ENCODE measurements at places on chromosomes 4 and X.

DNA sequence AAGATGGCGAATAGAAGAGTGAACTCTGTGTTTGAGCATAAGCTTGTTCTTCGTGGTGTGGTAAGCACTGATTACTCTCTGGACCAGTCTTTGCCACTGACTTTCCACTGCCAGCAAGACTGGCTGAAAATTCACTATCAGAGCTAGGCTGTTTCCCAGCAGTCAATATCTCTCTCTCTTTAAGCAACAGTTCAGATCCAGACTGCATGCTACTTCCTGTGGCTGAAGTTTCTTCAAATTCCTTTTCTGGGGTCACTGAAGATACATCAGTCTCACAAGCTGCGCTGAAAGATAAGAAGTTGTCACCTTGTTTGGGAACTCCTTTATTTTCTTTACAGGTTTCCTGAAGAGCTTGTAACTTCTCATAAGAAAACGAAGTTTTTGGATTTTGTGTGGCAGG, 54.0 kb upstream of the FAM120C start:
- no peak for DNase-seq

- DNase-seq, result no peak
Measured at GRCh38 chr4:6907658-6908191, 1.9 kb upstream of the TBC1D14 start.

- DNase-seq, result peak; percentile 34
Measured at GRCh38 chr4:84917086-84917821, 49.2 kb downstream of the WDFY3 start.

DNA sequence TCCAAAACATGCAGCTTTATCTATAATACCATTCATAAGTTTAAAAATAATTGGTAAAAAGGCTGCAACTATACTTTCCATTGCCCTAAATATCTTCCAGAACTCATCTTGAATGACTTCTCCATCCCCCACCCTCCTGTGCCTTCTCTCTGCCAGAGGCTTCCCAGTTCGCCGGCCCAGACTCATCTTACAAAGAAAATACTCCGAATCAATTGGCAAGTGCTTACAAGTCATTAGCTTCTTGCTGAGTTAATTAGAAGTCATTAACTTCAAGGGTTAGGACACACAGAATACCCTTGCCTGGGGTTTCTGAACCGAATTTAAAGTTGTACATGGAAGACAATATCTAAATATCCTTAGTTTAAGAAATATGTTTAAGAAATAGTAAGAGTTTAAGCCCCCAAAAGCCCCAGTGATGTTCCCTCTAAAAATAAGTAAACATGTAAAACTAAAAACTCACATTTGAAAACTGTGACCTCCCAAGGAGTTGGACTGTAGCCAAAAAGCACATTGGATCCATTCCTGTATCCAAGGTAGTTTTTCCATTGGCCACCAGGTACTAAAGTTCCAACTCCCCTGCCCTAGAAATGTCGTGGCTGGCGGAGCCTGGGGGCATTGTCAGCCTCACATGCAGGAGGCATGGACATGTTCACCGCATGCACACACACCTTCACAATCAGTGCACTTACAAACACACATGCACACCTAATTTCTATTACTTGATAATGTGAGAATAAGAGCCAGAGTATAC, 535.2 kb upstream of the FAT1 start:
- DNase-seq, result no peak

Data from NCI-H446 treated with DMSO at 0.1 percent for 48 hours (cell line).